Stimulated activated naive CD4-positive, alpha-beta T cell (primary cell): ENCODE measurements at places on chromosomes 2 and 18.

DNA sequence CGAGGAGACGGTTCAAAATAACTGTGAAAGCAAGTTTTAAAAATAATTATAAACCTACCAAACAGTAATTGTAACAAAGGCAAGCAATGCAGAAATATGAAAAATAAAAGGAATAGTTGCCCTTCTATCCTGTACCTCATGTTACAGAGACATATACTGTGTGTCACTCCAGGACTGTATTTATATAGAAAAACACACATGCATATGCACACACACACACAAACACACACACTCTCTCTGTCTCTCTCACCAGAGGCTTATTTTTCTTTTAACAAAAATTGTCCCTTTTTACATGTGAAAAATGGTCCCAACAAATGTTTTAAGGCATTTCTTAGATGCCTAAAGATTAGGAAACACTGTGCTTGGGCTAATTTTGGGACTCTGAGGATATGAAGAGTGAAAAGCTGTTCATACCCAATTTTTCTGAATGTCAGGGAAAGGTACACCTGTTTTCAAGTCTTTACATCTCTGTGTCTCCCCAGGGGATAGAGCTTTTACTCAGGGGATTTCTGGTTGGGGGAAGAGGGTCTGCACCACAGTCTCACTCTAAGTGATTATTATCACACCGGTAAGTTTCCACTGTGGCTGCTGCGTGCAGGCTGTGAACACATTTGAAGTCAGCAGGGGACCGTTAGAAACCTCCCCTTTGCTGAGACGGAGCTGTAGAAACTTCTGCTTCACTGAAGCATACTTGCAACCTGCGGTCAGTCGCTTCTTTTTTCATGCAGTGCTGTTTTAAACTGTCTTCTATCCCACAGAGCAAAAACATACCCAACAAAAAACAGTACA lies 51.4 kb upstream of the SPAG16 start:
- DNase-seq, result peak; percentile 9

GRCh38 chr2:172836827-172837226 lies 101.2 kb downstream of the RAPGEF4 start:
- DNase-seq, result no peak

DNA sequence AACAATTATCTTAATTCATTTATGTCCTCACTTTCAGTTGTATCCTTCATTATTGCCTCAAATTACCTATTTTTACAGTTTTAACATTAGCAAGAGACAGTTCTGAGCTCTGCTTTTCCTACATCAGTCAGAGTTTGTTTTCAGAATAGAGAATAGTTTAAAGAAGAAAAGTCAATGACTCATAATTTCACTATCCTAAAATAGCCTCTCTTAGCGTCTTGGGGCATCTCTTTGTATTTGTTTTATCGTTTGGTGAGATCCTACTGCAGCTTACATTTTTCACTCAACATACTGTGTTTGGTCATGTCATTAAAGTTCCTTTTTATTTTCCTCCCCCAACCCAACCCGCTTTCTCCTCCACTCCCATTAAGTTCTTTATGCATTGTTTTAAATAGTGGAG lies 3.8 kb downstream of the SEC11C start:
- no peak for DNase-seq

- DNase-seq, result no peak
Measured at GRCh38 chr2:70557171-70557838, 3.7 kb upstream of the TGFA start.

DNA sequence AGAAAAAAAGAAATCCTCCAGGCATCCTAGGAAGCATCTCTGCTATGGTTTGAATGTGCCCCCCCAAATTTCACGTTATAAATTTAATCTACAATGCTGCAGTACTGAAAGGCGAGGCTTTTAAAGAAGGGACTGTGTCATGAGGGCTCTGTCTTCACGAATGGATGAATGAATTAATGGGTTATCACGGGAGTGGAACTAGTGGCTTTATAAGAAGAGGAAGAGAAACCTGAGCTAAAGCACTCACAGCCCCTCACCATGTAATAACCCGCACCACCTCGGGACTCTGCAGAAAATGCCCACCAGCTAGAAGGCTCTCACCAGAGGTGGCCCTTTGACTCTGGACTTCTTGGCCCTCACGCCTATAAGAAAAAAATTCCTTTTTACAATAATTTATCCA lies 27.6 kb downstream of the RNU4ATAC start:
- no peak for DNase-seq

GRCh38 chr2:75646090-75646582 lies 447 bp upstream of the MRPL19 start:
- no peak for DNase-seq

- no peak for DNase-seq
Measured at GRCh38 chr2:37871456-37872191, 53.5 kb upstream of the RMDN2 start.

- no peak for DNase-seq
Measured at GRCh38 chr2:27615316-27615715, 13.5 kb downstream of the CCDC121 start.

- no peak for DNase-seq
Measured at GRCh38 chr2:68172990-68173700, 15.5 kb downstream of the PNO1 start.

DNA sequence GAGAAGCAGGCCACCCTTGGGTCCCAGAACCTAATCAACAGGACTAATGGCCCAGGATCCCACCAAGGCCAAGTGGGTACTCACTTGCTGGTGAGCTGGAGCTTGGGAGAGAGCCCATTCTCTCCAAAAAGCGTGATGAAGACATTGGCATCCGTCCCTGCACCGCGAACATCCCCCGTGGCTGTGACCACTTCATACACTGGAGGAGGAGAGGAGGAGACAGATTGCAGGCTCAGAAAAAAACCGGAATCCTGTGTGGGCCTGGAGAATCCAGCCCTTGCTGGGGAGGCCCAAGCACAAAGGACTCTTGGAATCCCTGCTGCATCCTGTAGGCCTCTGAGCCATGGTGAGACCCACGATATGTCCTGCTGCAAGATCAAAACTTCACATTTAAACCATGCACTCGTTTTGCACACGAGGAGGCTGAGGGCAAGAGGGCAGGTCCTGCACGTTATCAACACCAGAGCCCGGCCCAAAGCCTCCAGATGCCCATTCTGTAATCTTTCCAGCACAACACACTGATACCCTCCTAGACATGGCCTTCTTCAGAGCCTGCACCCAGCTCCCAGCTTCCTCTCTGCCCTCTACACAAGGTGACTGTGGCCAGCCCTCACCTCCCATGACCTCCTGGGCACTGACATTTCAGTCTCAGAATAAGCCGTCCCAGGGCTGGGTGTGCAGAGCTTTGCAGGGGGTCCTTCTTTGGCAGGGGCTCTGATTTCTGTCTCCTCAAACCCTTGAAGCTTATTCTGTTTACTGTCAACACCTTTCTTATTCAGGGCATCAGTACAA lies 7.8 kb downstream of the LOXHD1 start:
- DNase-seq, result no peak

- no peak for DNase-seq
Measured at GRCh38 chr2:71925268-71926088, 222.2 kb downstream of the CYP26B1 start.

- DNase-seq, result no peak
Measured at GRCh38 chr18:45755934-45756333, 32.0 kb downstream of the SLC14A1 start.

- no peak for DNase-seq
Measured at GRCh38 chr18:80254971-80255500, 7.7 kb upstream of the PARD6G start.

GRCh38 chr2:172095146-172095904 lies 7.4 kb downstream of the DLX2 start:
- peak; percentile 69 for DNase-seq

DNA sequence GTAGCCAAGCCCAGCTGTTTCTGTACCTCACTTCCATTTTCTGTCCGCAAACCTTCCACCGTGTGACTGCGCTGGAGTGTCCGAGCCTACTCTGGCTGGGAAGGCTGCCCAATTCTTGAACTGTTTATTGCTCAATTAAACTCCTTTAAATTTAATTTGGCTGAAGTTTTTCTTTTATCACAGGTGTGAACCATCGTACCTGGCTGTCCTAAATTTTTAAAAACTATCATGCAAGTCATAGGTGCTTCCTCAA lies 6.2 kb upstream of the RNU2-63P start:
- DNase-seq, result no peak

- DNase-seq, result no peak
Measured at GRCh38 chr18:48321121-48321520, 88.1 kb downstream of the ZBTB7C start.

DNA sequence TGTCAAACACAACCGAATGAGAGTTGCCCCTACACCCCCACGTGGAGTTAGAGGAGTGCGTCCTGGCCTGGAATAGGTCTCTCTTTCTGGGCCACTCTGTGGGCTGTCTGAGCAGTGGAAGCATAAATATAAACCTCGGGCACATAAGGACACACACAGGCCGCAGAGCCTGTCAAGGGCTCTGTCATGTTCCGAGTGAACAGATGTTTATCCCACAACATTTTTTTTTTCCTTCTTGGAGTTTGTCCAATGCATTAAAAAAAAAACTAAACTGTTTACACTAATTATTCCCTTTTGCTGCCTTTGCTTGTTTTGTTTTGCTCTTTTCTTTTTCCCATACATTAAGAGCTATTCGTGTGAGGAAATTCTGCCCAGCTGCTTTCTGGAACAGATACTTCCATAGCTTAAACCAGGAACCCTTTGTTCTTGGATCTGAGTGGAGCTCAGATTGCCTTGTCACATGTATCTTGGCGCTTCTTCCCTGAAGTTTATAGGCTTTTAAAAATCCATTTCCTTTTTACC lies 228.3 kb upstream of the FOSL2 start:
- no peak for DNase-seq

DNA sequence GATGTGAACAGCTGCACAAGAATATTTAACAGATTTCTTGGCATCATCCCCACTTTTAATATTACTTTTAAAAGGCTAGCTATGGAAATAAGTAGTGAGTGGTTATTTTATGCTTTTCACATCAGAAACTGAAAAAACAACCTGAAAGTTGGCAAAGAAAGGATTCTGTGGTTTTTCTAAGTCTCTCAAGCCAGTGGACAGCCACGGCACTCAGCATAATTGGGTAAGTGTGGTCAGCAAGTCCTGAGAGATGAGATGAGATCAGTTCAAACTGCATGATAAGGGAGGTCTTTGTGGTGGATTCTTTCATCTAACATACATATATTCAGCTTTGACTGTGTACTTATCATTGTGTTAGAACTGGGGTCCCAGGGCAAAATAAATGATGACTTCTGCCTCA lies 105.2 kb downstream of the LYPD6B start:
- DNase-seq, result no peak

- DNase-seq, result no peak
Measured at GRCh38 chr18:48356909-48357631, 52.1 kb downstream of the ZBTB7C start.

- no peak for DNase-seq
Measured at GRCh38 chr2:150432312-150432625, 55.2 kb downstream of the RND3 start.

- no peak for DNase-seq
Measured at GRCh38 chr2:230896346-230897115, 28.5 kb downstream of the GPR55 start.

DNA sequence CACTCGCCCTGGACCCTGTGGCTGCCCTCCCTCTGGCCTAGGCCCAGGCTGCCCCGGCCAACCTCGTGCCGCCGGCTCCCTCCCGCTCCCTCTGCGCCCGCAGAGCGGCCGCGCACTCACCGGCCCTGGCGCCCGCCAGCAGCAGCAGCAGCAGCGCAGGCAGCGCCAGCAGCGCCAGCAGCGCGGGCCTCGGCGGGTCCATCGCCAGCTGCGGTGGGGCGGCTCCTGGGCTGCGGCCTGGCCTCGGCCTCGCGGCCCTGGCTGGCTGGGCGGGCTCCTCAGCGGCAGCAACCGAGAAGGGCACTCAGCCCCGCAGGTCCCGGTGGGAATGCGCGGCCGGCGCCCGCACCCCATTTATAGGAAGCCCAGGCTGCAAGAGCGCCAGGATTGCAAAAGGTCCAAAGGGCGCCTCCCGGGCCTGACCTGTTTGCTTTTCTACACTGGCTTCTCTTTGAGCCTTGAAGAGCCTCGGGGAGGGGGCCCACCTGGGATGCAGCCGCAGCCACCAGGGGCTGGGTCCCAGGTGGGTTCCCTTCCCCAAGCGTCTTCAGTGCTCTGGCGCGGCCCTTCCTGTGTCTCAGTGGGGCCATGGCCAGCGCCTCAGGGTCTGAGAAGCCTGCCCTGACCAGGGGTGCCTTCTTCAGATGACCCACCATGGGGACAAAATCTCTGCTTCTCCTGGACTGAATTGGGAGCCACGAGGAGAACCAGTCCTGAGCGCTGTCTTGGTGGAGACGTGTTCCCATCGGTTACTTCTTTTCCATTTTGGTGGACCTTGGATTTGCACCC lies at the start of gene APOB:
TSS of gene APOB (minus strand) at position 330 of the 789 bp plus-strand sequence. CDS start at position 202, 128 bp downstream.
- no peak for DNase-seq

- DNase-seq, result no peak
Measured at GRCh38 chr2:128386066-128386465, 67.4 kb upstream of the HS6ST1 start.

- no peak for DNase-seq
Measured at GRCh38 chr18:3742541-3742940, 292.6 kb downstream of the TGIF1 start.

GRCh38 chr18:13447621-13448334 lies 229.2 kb downstream of the LDLRAD4 start:
- no peak for DNase-seq

DNA sequence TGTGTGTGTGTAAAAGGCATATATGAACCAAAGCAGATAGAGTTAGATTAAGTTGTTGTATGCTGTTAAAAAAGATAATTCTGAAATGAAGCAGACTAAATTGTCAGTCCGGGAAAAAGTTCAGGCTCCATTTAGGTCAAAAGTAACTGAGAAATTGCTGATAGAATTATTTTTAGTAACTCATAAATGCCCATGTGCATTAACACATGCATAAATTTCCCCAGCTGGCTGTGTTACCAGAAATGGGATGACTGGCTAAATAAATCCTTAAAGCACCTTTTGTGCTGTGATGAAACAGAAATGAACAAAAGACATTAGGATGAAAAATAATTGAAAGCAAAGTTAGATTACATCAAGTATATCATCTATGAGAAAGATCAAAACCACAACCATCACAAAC lies 111.3 kb downstream of the NYAP2 start:
- no peak for DNase-seq

DNA sequence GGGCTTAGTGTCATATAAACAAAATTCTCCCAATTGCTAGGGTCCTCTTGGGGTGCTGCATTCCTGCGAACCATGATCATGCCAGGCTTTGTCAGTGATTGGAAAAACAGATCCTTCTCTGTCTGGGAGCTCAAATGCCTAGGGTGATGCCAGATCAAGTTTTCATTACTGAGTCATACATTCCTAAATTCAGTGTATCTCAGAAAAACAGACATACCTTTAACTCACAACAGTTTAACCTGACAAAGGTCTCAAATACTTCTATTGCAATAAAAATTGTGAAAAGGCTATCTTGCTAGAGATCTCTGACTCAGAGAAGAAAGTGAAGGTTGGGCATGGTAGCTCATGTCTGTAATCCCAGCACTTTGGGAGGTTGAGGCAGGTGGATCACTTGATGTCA lies 86.9 kb downstream of the SH3YL1 start:
- no peak for DNase-seq

DNA sequence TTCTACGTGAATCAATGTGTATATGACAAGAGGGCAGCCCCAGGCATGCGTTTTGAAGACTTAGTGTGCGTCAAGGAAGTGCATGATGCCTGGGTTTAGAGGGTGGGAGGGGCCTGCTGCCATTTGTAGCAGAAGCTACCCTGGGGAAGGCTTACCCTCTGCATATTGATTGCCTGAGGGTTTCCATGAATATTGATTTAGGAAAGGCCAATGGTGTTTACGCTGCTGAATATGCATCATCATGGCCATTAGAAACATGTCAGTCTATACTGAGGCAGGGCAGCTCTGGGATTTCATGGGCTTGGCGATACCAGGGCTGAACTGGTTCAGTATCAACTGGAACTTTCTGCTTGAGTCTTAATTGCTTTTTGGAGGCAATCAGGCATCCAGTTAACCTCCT lies 259.3 kb downstream of the DCDC2C start:
- DNase-seq, result no peak
